ENCODE measurements at places on chromosomes 4 and X.

DNA sequence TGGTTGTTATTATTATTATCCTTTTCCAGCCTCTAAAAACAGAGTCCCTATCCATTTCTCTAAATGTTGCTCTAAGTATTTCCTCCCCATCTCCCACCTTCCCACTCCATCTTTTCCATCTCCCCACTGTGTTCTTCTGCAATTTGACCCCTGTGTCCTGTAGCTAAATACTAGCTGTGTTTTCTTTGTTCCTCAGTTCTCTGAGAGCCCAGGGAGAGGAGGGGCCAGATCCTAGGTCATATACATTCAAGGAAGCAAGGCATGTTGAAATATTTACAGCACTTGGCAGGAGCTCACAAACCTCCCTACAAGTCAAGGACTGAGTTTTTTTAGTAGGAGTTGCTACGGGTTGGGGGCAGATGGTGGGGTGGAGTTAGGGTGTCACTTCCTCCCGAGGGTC is 10.5 kb downstream of the SLC16A2 start:
- no peak for DNase-seq

GRCh38 chr4:161252520-161253141 is 911.2 kb downstream of the FSTL5 start:
- DNase-seq = no peak

DNA sequence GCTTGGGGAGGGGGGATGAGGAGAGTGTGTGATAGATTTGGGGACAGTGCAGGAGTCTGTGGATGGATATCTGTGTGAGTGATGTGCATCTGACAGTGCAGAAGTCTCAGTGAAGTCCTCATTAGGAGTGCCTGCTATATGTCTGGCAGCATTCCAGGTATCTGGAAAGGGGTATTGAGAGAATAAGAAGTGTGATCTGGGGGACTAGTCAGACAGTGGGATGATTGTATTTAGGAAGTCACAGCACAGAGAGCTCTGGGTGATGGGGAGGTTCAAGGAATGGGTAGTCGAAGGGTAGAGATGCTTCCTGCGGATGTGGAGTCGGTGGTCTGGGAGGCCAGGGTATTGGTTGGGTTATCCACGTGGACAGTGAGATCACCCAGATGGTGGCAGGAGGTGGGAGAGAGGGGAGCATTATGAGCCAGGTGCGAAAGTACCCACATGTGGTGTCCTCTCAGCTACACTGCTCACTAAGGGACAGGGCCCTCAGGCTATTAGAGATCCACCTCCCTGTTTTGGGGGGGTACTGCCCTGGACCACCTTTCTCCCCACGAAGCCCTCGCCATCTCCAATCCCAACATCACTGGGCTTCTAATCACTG is 9.8 kb downstream of the MAGED2 start:
- no peak for DNase-seq

- no peak for DNase-seq
Observed at GRCh38 chrX:151386838-151387459, 10.1 kb upstream of the VMA21 start.

DNA sequence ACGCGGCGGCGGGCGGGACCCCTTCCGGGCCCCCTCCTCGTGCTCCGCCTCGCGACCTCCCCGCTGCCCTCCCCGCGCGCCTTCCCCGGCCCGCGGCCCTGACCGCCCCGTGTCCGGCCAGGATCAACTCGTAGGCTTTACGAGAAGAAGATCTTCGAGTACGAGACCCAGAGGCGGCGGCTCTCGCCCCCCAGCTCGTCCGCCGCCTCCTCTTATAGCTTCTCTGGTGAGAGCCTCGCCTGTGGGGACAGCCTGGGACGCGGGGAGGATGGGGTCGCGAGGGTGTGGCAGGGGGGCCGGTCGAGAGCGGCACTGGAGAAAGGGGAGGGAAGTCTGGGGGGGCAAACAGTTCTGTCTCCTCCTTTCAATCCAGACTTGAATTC is 465 bp downstream of the EMD start:
- no peak for DNase-seq

GRCh38 chr4:38287101-38287851 is 327.1 kb downstream of the PTTG2 start:
- DNase-seq = no peak

GRCh38 chrX:17425136-17425535 is 50.1 kb downstream of the NHS start:
- DNase-seq = no peak

DNA sequence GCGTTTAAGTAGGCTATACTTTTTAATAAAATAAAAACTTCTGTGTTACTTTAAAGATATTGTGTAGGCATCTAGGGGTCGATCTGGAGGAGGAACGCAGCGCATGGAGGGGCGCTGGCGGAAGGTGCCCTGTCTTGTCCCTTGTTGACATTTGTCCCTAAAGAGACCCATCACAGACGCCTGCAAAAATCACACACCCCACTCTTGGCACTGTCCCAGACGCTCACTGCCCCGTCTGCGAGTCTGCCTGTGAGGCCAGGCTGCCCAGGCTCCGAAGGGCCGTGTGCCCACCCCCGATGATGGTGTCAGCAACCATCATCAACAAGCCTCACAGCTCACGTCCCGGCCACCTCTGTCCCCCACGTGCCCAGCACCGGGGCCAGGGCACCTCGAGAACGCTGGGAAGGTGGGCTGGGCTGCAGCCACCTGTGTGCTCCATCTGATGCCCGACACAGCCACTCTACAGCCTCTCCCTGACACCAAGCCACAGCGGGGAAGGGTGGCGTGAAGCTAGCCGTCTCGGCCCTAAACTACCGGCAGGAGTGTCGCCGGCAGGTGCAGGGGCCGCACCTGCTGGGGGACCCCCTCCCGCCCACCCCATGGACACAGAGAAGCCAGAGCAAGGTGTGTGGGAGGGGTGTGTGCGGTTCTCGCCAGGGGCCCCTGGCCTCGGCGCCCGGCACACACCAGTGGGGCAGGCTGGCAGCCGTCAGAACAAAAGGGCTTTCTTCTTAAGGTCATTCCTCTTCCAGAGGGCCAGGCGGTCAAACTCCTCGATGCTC is 26.8 kb upstream of the AFAP1 start:
- DNase-seq = no peak

DNA sequence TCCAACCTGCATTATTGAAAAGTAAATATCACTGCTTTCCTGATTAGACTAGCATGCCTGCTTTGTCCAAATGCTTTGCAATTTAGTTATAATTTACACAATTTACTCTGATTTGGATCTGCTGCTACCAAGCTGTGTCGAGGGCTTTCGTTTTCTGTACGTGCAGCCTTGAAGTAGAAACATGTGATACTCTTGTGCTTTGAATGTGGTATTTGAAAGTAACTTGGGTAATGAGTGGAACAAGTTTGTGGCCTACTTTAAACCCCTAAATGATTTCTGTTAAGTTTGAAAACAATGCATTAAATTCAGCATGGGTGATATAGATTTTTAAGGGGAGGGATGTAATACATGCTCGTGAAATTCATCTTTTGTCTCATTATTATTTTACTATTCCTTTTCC is 240.7 kb downstream of the IQCM start:
- DNase-seq = no peak

- no peak for DNase-seq
Observed at GRCh38 chr4:76758290-76758882, 139.6 kb downstream of the SOWAHB start.

DNA sequence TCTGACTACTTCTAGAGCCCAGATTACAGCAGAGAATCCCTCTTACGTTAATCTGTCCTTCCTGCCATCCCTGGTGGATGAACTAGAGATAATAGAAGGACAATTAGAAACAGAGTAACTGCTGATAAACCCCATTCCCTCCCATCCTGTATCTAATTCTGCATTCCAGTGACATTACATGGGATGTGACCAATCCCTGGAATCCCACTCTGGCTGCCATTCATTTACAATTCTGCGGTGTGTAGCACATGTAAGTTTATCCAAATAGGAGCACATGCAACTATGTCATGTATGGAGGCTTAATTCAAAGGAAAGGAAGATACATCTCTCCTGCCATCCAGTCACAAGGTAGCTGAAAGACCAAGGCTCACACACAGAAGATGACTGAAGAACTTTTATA is 339.5 kb downstream of the GPAT3 start:
- DNase-seq = no peak

DNA sequence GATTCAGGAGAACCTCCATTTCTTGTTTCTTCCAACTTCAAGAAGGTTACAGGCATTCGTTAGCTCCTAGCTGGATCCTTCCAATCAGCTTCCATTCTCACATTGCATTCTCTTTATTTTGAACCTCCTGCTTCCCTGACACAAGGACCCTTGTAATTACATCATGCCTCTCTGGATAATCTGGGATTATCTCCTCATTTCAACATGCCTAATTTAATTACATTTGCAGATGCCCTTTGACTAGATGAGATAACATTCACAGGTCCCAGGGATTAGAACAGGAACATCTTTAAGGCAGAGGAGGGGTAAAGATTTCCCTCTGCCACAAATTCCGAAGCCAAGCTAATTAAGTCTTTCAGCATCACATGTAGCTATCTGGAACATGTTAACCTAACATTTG is 753.8 kb upstream of the PCDH7 start:
- DNase-seq = no peak

- DNase-seq = no peak
Observed at GRCh38 chr4:56656346-56656643, 24.8 kb downstream of the HOPX start.

GRCh38 chr4:155060419-155060818 is 148.0 kb upstream of the NPY2R start:
- no peak for DNase-seq

GRCh38 chr4:7659429-7660175 is 224.9 kb upstream of the PSAPL1 start:
- DNase-seq = no peak

DNA sequence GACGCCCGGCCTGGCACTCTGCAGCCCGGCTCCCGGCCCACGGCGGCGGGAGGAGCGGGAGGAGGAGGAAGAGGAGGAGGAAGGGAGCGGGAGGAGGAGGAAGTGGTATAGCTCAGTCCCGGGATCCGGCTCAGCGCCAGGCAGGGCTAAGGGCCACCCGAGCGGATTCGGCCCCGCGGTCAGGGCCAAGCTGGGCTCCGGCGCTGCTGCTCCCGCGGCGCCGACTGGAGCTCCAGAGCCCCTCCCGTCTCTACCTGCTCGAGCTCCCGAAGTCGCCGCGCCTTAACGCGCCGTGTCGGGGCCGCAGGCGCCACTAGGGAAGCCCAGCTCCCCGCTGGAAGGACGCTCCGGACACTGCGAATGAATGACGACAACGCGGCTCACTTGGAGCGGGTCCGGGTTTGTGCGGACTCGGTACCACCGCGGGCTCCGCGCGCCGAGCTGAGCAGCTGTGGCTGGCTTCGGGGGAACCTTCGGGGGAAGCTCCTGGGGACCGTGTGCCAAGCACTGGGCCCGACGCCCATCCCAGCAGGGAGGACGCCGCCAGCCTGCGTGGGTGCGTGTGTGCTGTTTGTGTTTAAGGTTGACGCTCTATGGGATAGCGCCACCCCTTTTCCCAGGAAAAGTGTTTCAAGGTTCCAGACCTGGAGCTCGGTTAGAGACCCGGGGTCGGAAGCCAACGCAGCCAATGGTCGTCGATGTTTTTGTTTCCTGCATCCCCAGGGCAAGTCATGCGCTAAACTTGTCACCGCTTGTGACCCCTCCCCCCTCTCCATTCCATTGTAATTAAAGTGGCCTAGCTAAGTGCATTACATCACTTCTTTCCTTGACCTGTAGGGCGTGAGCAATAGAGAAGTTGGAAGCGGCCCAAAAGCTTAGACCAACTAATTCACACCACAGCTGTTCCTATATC is at the start of gene TBC1D9:
Gene TBC1D9, minus strand, starts transcription at position 67 of the 913 bp plus-strand sequence. CDS start 340 bp downstream, outside the sequence.
- DNase-seq = no peak

GRCh38 chr4:80065601-80066000 is 7.4 kb downstream of the ANTXR2 start:
- no peak for DNase-seq

DNA sequence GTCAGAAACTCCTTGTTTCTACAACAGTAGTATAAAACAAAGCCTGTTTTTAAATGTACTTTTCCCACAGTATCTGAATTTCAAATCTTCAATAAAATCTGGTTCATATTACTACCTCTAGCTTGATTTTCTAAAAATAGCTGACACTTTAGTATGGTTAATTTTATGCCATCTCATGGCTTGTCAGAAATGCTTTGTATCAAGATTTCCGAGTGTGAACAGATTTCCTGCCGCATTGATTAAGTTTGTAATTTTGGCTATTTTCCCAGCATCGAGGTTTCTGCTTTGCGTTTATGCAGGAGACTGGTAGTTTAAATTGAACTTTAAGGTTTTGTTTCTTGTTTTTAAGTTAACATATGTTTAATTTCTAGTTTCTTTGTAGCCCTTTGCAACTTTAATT is 44.2 kb downstream of the CLCN3 start:
- no peak for DNase-seq

- no peak for DNase-seq
Observed at GRCh38 chr4:114595207-114595606, 3.4 kb upstream of the UGT8 start.

GRCh38 chrX:64996805-64997204 is 20.6 kb upstream of the ZC4H2 start:
- DNase-seq = no peak

DNA sequence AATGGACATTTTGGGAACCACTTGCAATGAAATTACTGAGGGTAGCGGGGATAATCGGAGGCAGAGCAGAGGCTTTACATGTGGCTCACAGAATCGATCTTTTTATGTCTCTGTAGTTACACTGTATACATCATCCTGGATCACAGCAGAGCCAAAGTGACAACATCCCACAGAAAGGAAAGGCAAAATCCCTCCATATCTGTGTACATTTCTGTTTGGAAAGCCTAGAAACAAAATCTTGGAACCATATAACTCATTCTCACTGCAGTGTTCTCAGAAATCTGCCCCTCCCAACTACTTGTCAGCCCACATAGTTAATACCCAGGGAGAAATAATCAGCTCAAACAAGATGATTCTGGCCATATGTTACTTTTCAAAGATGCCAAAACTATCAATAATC is 211.6 kb downstream of the DCLK2 start:
- no peak for DNase-seq

DNA sequence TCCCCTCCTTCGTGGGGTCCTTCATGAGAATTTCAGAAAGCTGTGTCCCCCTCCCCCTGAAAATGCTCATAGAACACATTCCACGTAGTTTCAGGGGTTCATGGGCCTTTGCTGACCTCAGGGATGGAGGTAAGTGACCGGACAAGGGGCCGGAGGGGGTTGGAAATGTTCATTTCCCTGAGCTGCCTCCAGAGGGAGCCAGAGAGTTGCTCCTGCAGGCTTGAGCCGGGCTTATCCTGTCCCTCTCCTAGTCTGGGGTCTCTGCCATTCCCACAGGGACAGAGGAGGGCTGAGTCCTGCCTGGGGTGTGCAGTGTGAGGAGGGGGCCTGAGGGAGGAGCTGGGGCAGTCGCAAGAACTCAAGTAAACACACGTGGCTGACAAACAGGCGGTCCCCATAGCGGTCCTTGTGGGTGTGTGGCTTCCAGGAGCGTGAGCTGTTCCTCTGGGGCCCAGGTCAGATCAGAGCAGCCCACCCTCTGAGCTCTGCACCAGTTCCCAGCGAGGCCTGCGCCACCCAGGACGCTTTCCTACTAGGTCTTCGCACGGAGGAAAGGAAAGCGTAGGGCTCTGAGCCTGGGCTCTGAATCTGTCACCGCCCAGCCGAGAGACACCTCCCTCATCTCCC is 62.5 kb downstream of the WFS1 start:
- DNase-seq = no peak

- DNase-seq = no peak
Observed at GRCh38 chr4:54149323-54149722, 49.4 kb downstream of the GSX2 start.

GRCh38 chr4:137700072-137700471 is 167.8 kb upstream of the PCDH18 start:
- no peak for DNase-seq

Data from AG04450 (cell line).